Esophagus muscularis mucosa (tissue), 4 donors: ENCODE measurements at places on chromosomes 6 and 20. TPM values are rescaled to one million over a fixed set of nuclear protein-coding genes. Genes with fewer than 3 reads are reported as not detected.

GRCh38 chr6:56280126-56280525 is 32.7 kb upstream of the COL21A1 start:
- no peak overlapping the region for H3K27ac ChIP-seq
- DNase-seq = no peak
- no peaks in the 10 kb centered on the region for H3K4me1 ChIP-seq
- H3K36me3 ChIP-seq = no peaks in the 10 kb centered on the region
- H3K4me3 ChIP-seq = no peak overlapping the region

DNA sequence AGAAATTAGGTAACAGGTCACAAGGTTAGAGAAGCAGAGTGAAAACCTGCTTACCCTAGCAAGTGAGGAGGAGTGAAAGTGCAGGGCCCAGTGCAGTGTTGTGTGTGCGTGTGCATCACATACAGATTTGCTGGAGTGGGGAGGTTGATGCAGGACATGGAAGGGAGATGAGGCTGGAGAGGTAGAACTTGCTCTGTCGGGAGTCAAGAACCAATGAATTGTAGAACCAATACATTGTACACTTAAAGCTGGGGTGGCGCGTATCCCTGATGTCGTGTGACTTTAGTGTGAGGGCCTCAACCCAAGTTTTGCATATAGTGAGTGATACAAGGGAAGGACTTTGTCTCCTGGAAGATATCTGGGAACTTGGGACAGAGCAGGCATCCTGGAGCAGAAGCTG is 48.6 kb downstream of the JARID2 start:
- no peak overlapping the region for H3K27ac ChIP-seq
- H3K36me3 ChIP-seq = no peaks in the 10 kb centered on the region
- no peak overlapping the region for H3K4me3 ChIP-seq
- peaks cover 52% of the 10 kb centered on the region for H3K4me1 ChIP-seq
- DNase-seq = no peak
- H3K27me3 ChIP-seq = no peaks in the 10 kb centered on the region

DNA sequence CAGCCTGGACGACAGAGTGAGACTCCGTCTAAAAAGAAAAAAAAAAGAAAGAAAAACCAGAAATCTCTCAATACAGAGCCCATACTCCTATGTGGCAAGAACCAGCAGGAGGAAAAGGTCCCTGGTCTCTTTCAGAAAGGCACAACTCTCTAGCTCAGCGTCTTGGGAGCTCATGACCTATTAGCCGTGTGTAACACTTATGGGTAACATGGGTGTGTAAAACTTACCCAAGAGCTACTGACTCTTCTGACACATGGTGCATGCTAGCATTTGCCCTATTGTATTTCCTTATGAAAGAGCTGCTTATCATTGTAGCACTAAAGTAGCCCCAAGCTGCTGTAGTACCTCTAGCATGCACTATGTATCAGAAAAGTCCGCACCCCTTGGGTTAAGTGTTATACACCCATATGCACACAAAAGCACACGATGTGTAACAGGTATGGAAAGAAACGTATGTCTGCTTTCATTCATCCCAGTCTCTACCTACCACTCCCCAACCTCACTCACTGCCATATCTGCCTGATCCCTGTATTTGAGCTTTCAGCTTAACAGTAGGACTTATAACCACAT is 85.4 kb downstream of the ZMYND8 start:
- H3K36me3 ChIP-seq = peaks cover 58% of the 10 kb centered on the region
- no peak overlapping the region for H3K27ac ChIP-seq
- H3K27me3 ChIP-seq = no peaks in the 10 kb centered on the region
- peaks cover 35% of the 10 kb centered on the region for H3K4me1 ChIP-seq

BPIFB2 gene
- not detected for total RNA-seq

DNA sequence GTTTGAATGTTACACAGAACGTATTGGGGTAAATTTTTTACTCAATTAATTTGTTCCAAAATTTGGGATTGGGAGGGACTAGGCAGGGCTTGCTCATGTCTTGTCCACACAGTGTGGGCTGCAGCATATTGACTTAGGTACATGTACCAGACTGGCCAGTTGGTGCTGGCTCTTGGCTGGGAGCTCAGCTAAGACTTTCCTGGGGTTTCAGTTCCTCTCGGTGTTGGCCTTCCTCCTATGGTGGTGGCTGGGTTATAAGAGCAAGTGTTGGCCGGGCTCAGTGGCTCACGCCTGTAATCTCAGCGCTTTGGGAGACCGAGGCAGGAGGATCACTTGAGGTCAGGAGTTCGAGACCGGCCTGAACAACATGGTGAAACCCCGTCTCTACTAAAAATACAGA is 4.9 kb downstream of the CENPQ start:
- no peak overlapping the region for H3K4me3 ChIP-seq
- H3K27me3 ChIP-seq = no peaks in the 10 kb centered on the region
- peaks cover 8% of the 10 kb centered on the region for H3K4me1 ChIP-seq
- no peak overlapping the region for H3K27ac ChIP-seq
- DNase-seq = no peak
